Stimulated activated CD4-positive, alpha-beta T cell treated with anti-CD3 and anti-CD28 coated beads, Interleukin-12 subunit alpha, Interleukin-12 subunit beta, amount 100 ng/mL, for 4 hours (primary cell): ENCODE measurements at places on chromosomes 4 and X.

- DNase-seq = no peak
These were observed 168.5 kb downstream of the PDGFC start for GRCh38 chr4:156803056-156803455.

DNA sequence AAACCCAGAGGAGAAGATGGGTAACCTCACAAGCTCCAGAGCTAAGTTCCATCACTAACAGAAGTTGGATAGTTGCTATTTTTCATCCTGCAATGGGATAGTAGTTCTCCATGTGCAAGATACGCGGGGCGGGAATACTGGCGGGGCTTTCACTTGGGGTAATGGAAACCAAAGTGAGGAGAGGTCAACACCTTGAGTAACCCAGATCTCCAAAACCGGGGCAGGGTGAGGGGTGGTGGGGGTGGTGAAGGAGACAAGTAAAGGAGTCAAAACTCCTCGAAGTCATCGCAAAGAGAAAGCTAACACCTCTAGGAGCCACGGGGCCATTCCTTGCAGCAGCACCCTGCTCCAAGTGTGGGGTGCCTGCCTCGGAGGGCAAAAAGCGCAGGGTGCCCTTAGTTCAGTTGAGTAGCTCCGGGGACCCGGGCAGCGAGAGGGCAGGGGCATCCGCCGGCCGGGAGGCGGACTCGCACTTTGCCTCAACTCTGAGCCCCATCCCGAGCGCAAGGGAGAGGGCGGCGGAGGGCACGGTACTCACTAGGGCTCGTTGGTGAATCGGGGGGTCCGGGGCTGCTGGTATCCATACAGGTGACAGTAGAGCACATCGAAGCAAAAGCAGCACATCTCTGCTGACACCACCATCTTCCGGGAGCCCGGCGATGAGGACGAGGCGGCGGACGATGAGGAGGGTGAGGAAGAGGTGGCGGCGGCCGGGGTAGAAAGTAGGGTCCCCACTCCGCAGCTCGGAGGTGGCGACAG lies 645 bp downstream of the AMMECR1 start:
- peak; percentile 11 for DNase-seq

GRCh38 chr4:148059617-148060180 lies 327.8 kb downstream of the ARHGAP10 start:
- DNase-seq = no peak

DNA sequence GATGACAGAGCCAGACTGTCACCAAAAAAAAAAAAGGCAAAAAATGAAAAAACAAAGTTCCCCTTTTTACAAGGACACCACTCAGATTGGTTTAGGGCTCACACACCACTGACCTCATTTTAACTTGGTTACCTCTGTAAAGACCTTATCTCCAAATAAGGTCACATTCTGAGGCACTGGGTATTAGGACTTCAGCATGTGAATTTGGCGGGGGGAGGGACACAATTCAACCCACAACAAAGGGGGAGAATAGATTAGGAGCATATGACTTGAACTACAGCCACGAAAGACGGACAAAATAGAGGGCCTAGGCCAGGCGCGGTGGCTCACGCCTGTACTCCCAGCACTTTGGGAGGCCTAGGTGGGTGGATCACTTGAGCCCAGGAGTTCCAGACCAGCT lies 31.0 kb upstream of the ARAF start:
- no peak for DNase-seq

- no peak for DNase-seq
These were observed 22.5 kb downstream of the HNRNPH2 start for GRCh38 chrX:101430457-101431078.

DNA sequence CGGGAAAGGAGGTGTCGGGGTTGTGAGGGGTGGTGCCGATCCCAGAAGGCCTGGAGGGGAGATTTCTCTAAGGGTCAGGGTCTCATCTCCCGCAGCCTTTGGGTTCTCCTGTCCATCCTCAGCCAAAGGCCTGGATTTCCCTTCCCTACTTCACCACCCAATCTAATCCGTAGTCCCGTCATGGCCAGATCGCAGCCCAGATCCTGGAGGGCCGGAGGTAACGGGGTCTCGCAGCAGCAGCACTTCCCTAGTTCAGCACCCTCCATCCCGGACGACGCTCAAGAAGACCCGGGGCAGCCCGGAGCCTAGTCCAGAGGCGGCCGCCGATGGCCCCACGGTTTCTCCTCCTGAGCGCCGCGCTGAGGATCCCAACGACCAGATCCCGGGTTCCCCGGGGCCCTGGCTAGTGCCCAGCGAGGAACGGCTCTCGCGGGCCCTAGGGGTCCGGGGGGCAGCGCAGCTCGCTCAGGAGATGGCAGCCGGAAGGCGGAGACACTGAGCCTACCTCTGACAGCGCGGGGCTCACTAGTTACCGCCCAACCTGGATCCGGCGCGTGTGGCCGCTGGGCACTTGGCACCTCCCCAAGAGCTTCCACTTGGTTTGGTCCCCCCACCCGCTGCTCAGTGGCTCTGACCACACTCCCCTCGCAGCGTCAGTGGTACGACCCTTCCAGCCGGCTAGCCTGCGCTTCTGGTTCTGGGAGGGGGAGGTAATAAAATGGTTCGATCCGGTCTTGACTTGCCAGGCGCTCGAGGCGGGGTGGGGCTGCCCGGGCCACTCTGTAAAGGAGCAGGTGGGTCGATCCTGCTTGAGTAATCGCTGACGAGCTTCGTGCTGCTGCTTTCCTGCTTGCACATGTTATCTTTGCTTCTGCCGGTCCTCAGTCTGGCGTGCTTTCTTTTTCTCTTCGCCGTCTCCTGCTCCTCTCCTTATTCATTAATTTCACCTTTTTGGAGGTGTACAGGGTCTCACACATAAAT lies 3.6 kb downstream of the MAGIX start:
- DNase-seq = peak; percentile 53

DNA sequence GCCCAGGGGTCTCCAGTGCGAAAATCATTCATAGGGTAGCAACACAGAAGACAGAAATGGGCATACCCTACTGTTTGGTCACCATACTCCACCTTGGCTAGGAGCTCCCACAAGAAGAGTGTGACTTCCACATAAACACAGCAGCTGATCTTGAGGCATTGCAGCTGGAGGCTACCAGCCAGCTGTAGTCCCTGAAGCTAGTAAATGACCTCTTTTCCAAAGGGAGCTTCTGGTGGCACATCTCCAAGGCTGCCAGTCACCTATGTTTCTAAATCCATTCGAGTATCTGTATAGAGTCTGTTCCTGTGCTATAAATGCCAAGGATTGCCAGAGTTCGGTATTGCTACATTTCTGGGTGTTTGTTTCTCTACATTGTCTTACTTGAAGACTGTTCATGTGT lies 21.3 kb upstream of the PNPLA4 start:
- DNase-seq = no peak

- no peak for DNase-seq
These were observed 172.9 kb upstream of the TTC29 start for GRCh38 chr4:147118528-147118927.

DNA sequence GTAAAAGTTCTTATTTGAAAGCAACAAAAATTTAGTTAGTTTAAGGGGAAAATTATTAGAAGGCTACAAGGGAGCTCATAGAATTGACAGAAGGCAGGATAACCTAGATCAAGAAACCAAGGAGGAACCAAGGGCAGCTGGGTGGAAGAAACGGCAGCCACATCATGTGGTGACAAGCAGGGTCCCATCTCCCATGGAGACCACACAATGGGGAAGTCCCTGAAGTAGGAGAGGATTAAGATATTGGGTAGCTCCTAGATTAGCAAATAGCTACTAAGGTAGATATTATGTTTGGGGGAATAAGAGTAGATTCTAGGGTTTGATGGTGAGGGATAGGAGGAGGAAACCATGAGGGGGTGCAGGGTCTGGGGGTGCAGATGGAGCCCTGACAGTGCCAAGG lies 48.0 kb upstream of the TMEM154 start:
- DNase-seq = no peak

DNA sequence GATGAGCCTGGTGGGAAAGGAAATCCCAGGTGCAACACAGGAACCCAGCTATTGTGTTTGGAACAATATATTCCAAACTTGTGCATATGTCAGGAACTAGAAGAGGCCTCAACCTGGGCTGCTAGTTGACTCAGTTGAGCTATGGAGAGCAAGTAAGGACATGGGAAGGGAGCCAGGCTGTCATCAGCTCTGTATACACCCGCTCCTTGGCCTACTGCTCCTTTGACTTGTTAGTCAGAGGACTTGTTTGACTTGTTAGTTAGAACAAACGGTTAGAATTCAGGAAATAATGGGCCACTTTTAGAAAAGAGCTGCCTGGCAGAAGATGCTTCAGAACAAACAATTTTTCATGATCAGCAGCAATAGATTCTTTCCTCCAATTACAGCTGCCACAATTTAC lies 76.4 kb downstream of the CBLL2 start:
- no peak for DNase-seq

DNA sequence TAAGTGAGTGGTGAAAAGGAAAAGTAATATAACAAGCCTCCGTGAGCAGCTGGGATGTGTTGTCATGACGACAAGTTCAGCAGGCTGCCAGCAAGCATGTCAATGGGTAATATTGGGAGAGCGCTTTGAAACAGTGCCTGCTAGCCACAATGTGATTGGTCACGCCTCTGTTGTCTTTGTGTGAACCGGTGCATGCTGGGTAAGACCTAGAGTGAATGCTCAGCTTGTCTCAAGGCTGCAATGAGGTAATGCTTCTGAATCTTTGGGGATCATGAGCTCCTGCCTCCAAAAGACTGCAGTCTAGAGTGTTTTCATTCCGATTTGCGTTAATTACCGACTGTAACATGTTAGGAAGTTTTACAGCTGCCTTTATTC lies 54.9 kb downstream of the STOX2 start:
- no peak for DNase-seq
